ENCODE measurements at places on chromosomes 6 and 20.

- DNase-seq, result no peak
Observed at GRCh38 chr20:19973961-19974629, 43.1 kb upstream of the NAA20 start.

DNA sequence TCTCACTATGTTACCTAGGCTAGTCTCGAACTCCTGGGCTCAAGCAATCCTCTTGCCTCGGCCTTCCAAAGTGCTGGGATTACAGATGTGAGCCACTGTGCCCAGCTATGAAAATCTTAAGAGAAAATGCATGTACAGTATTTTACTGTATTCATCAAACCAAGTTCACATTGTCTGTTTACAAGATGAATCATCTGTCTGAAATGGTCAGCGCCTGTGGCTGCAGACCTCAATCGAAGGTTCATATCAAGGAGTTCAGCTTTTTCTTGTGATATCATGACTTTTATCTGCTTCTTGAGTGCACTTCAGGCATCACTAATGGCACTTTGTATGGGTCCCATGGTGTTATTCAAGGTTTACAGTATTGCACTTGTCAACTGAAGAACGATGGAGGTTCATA, 155.1 kb downstream of the SLC16A10 start:
- no peak for DNase-seq

DNA sequence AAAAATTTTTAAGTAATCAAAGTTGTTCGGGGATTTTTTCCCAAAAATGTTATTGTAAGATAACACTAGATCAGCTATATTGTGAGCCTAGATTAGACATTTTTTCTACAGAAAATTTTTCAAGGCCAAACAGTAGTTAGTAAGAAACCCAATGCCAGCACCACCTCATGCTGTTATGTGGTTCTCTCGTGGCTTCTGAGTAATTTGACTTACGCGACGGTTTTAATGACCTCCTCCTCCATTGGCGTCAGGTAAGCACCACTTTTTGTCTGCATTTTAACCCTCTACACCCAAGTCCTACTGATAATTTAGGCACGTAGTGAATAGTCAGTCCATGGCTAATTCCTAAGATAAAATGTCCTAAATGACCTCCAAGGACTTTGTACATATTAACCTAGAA, 9.7 kb downstream of the RPS6KA2 start:
- no peak for DNase-seq

DNA sequence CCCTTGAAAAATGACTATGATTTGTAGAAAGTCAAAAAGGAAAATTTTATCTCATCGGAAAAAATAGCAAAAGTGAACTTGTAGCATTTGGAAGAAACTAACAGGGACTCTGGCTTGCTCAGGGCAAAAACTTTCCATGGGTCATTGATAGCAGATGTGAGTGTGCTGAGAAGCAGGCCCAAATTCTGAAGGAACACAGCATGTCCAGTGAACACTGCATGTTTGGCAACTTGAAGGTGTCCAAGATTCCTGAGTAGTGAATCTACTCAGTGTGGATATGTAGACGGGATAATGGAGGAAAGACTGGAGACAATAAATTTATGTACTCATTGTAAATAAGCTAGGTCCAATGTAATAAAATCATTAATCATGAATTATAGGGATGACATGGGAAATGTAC, 8.2 kb downstream of the SLC17A2 start:
- DNase-seq, result no peak

All from activated naive CD4-positive, alpha-beta T cell (primary cell).